ENCODE measurements at places on chromosomes 5 and 9.

DNA sequence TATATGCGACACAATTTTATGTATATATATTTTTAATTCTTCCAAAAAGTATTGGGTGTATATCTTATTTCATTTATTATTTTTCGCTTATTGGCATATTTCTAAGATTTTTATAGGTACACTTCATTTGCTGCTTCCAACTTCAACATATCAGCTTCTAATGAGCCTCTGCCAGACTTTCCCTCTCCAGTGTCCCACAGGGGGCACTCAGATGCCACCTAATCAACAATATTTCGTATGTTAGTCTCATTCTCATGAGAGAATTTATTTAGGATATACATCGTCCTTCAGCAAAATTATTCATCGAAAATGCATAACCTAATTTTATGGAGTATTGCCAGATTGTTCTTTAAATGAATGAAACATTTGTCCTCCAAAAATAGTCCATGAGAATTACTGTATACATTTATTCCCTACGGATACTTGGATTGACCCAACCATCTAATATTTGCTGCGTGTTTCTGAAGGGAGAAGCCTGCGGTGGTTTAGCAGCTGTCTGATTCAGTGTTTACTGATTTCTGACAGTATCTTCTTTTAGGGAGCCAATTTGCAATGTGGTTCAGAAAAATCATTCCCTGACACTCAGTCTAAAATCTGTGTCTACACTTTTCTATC lies 100.6 kb upstream of the SELENOP start:
- peak; percentile 67 for DNase-seq

- no peak for DNase-seq
These were observed 29.0 kb downstream of the LIFR start for GRCh38 chr5:38527475-38527874.

GRCh38 chr9:69170231-69170630 lies 3.8 kb upstream of the TJP2 start:
- no peak for DNase-seq

DNA sequence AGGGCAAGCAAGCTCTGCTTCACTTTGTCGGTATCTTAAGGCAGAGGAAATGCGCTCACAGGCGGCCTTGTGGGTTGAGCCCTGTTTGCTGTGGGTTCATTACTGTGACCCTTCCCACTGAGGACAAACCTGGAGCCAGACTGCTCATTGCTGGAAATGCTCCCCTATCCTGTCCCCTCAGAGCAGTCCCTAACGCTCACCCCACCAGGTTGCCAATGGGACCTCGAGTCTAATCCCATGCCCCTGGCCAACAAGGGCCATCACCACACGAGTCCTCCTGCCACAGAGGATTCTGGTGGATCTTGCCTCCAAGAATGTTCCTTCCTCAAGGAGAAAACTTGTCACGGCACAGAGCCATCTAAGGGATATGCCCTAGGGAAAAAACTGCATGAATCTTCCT lies 14.6 kb downstream of the IPPK start:
- no peak for DNase-seq

- DNase-seq, result no peak
These were observed 872 bp downstream of the ZNF618 start for GRCh38 chr9:113876993-113877368.
